ENCODE measurements at places on chromosomes 12 and 14.
A peak's percentile ranks its signal among the peaks of the same experiment; 100 is the strongest.

GRCh38 chr14:100030452-100031153 lies 34.6 kb upstream of the EVL start:
- peak; percentile 94 for DNase-seq
- H3K36me3 ChIP-seq = no peaks in the 10 kb centered on the region
- H3K27ac ChIP-seq = peak overlapping the region; percentile 87
- no peaks in the 10 kb centered on the region for H3K27me3 ChIP-seq
- no peak overlapping the region for H3K4me3 ChIP-seq

DNA sequence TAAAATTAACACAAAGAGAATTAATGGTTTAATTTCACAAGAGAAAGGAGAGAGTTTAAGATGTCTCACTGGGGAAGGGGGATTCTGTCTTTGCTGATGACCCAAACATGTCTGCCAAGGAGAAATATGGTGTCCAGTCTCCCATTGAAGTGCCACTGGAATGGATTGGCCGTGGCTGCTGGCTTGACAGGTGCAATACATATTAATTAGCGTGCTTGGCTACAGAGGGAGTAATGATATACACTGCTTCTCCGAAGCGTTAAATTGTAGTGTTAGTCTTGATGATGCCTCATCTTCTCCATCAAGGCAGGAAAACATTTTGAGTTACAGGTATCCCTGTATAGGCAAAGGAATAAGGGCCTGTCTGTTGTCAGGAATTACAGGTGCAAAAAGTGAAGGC lies 393.4 kb upstream of the TMPO start:
- H3K4me1 ChIP-seq = no peaks in the 10 kb centered on the region
- DNase-seq = no peak
- no peaks in the 10 kb centered on the region for H3K27me3 ChIP-seq
- H3K27ac ChIP-seq = no peak overlapping the region

GRCh38 chr14:33835677-33836076 lies 115.2 kb downstream of the EGLN3 start:
- DNase-seq = no peak
- H3K27me3 ChIP-seq = no peaks in the 10 kb centered on the region
- no peak overlapping the region for H3K27ac ChIP-seq
- H3K36me3 ChIP-seq = no peaks in the 10 kb centered on the region

DNA sequence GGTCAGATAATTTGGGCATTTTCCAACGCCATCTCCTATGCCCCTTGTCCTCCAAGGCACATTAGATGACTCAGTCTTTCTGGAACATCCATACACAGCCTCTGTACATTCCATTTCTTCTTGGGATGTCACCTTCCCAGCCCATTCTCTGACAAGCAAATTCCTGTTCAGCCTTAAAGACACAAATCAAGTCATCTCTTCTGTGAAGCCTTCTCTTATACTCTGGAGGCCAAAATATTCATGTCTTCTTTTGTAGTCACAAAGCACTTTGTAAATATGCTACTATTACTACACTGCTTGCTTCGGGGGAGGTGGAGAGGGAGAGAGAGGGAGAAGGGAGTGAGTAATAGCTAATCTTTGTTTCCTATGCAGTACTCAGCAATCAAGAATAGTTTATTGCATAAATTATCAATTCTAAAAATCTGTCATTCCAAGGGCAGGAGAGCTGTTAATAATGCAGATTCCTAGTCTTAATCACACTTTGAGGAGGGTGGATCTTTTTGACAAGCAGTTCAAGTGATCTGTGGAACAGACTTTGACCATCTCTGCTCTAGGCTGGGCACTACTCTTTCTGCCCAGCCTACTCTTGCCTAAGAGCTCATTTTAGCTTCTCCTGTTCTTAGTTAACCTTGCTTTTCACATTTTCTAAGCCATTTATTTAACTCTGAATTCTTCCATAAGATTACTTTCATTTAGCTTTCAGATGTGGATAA lies 27.9 kb downstream of the KCNMB4 start:
- DNase-seq = peak; percentile 15
- no peaks in the 10 kb centered on the region for H3K36me3 ChIP-seq
- no peak overlapping the region for H3K4me3 ChIP-seq
- H3K27me3 ChIP-seq = no peaks in the 10 kb centered on the region
- no peak overlapping the region for H3K27ac ChIP-seq

DNA sequence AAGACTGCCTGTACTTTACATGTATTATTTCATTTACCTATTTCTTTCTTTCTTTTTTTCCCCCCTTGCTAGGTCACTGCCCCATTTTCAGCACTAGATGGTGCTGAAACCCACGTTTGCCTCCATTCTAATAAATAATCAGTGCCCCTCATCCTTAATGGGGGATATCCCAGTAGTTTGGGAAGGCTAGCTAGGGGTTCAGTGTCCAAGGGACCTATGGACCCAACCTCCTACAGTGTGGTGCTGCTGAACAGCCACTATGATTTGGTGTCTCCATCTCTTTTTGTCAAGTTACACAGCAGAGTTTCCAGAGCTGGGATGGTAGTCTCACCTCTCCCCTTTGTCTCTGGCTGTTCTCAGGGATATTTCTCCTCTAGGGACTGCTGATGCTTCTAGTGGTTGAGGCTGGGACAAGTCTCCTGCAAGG lies 6.5 kb upstream of the HCFC2 start:
- no peak overlapping the region for H3K27ac ChIP-seq
- peaks cover 8% of the 10 kb centered on the region for H3K4me1 ChIP-seq
- no peak overlapping the region for H3K4me3 ChIP-seq
- peak; percentile 41 for DNase-seq
